ENCODE measurements at places on chromosomes 16 and 17.
A peak's percentile ranks its signal among the peaks of the same experiment; 100 is the strongest.

- DNase-seq, result no peak
These were observed 1.3 kb downstream of the CAVIN1 start for GRCh38 chr17:42421507-42422338.

- no peak for DNase-seq
These were observed 9.5 kb downstream of the PROCA1 start for GRCh38 chr17:28702026-28702751.

DNA sequence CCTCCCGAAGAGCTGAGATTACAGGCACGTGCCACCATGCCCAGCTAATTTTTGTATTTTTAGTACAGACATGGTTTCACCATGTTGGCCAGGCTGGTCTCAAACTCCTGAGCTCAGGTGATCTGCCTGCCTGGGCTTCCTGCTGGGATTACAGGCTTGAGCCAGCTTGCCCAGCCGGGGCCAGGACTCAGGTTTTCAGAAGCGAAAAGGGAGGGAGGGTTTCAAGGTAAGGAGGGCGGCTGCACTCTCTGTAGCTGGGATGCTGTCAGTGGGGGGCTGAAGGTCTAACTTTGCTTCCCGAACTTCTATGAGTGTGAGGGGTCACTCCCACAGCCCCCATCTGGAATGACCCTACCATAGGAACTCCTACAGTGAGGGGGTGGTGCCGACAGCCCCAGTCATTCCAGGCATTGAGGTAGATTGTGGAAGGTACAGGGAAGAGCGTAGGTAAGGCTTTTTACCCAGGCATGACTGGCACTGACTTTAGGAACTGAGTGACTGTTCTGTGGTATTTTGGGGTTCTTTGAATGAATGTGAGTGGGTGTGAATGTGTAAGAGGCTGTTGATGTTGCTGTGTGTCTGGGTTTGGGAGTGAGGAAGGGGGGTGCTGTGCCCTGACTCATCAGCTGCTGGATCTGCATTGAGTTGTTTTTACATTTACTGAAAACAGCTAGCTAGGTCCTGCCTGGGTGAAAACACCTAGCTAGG is 3.8 kb upstream of the C1QL1 start:
- no peak for DNase-seq

- DNase-seq, result no peak
These were observed 3.4 kb downstream of the SLC2A4 start for GRCh38 chr17:7284911-7285310.

DNA sequence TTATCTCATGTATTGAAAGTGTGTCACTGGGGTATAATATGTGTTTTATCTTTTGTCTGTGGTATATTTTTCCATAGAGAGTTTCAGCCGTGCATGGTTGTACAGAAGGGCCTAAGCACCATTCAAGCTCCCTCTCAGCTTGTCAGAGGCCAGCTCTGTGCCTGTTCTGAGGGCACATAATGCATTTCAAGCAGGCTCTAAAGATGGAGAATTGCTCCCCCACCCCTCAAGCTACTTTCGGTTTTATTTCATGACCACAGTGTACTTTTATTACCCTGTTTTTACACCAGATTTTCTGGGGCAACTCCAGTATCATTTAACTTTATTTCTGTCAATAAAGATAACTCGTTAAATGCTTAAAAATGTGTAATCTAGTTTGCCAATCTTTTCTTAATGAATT is 131.7 kb downstream of the SHISA6 start:
- no peak for DNase-seq

GRCh38 chr17:40782450-40782849 is at the start of gene KRT27:
KRT27 (minus strand) TSS chr17:40782550; CDS start chr17:40782493, 57 bp downstream.
- no peak for DNase-seq

DNA sequence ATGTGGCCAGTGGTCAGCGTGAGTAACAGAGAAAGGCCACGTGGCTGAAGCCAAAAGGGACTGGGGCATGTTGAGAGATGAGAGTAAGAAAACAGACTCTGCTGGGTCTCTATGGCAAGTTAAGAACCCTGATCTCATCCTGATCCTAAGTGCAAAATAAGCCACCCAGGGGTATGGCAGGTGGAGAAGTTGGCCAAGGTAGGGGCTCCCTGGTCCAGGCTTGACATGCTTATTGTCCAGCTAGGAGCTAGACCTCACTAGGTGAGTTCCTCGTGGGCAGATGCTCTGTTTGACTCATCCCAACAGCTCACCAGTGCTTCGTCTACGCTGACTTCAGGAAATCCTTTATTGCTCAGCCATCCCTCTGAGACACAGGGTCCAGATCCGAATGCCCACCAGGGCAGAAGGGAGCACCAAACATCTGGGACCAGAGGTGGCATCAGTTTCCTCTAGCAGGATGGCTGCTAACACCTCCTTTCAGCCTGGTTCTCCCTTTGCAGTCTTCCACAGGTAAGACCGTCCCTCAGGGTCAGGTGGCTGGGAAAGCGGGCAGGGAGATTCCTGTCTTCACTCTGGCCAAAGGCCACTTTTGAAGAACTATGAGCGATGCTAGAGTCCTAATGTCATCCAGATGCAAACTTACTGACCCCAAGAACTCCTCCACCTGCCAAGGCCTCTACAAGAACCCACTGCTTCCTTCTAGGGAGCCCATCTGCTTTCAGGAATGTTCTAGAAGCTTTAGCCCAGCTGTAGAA is 99.5 kb downstream of the CDYL2 start:
- no peak for DNase-seq

GRCh38 chr17:32659419-32659842 is 172.6 kb downstream of the CDK5R1 start:
- peak; percentile 28 for DNase-seq

All from iPS DF 19.7 (cell line).